T-helper 17 cell (primary cell): ENCODE measurements at places on chromosomes 5 and 9. TPM values are rescaled to one million over a fixed set of nuclear protein-coding genes. Genes with fewer than 3 reads are reported as not detected.

Gene TEX48
- not detected for total RNA-seq

DNA sequence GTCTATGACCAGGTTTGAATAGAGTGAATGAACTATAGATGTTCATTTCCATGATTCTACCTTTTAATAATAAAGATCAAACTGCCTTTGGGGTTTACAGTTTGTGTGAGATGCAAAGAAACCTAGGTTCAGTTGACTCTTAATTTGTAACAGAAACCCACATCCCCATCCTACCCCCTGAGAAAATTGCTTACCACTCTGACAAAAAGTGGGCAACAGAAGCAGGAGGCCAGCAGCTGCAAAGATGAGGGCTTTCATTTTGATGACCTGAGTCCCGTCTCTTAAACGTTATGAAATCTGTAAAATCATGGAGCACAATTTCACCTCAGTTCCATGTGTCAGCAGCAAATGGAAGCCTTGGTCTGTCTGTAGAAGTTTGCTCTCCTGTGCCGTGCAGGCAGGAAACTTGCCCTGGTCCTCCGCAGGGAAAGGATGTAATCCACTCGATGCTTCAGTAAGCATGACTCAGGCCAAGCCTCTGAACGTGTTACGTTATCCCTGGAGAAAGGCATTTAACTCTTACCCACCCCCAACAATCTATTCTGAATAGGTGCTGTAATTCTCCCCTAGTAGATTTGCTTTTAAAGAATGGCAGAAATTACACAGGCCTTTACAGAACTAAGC lies at the start of gene F2RL2:
F2RL2 (minus strand) TSS at position 431 of the 624 bp plus-strand sequence; CDS start at position 258, 173 bp downstream.
- peaks cover 12% of the 10 kb centered on the region for H3K36me3 ChIP-seq
- no peaks in the 10 kb centered on the region for H3K27me3 ChIP-seq
- no peak for DNase-seq

DNA sequence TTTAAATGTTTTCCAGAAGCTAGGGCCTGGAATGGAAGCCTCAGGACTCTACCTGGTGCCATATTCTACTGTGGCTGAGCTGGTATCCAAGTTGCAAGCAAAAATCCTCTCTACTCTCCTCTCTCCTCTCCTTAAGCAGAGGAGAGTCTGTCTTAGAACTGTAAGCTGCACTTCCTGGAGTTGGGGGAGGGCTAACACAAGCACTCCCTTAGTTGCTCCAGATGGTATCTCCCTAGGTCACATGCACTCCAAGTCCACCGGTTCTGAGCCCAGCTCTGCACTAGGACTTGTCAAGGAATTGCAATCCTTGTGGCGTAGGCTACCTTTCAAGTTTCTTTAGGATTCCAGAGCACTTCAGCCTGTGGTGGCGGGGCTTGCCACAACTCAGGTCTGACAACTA lies 513.9 kb upstream of the RGMB start:
- no peaks in the 10 kb centered on the region for H3K27me3 ChIP-seq
- no peak for DNase-seq
- no peaks in the 10 kb centered on the region for H3K4me1 ChIP-seq
- no peak overlapping the region for H3K27ac ChIP-seq
- H3K36me3 ChIP-seq: no peaks in the 10 kb centered on the region
- no peak overlapping the region for H3K4me3 ChIP-seq

Gene IL9
- not detected for total RNA-seq

DNA sequence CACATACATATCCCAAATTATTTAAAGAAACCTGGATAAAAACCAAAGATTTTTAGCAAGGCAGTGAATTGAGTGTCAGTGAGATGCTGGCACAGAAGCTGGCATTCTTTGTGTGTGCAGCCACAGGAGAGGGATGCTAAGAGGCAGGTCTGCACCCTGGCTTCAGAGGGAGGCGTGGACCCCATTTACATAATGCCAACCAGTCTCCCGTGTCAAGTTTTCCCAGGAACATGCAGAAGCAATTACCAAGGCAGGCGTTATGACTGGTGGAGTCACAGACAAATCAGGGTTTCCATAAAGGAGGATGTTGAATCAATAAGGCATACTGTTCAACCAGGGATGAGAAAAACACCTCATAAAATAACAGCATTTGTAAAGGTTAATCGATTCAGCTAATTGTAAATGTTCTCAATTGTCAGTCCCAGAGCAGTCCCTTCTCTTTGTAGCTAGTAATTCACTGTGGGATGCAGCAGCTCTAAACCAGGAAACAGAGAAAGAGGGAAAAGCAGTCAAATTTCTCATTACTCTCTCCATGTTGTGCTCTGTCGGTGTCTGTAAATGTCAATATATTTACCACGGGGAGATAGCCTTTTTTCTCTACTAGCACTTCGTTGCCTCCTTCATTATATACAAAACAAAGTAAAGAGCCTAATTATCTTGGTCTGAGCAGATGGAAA lies 452.4 kb upstream of the GRAMD2B start:
- no peaks in the 10 kb centered on the region for H3K27me3 ChIP-seq
- no peak overlapping the region for H3K4me3 ChIP-seq
- no peaks in the 10 kb centered on the region for H3K4me1 ChIP-seq
- no peak for DNase-seq

GRCh38 chr5:144882739-144883283 lies 712.1 kb downstream of the KCTD16 start:
- no peak overlapping the region for H3K27ac ChIP-seq
- H3K4me3 ChIP-seq: no peak overlapping the region
- no peak for DNase-seq
- no peaks in the 10 kb centered on the region for H3K4me1 ChIP-seq
- no peaks in the 10 kb centered on the region for H3K36me3 ChIP-seq

GRCh38 chr9:79396168-79396567 lies 175.6 kb upstream of the TLE4 start:
- H3K27ac ChIP-seq: no peak overlapping the region
- H3K27me3 ChIP-seq: peaks cover 16% of the 10 kb centered on the region
- no peak overlapping the region for H3K4me3 ChIP-seq

GRCh38 chr9:78023003-78023741 lies 8.4 kb downstream of the GNAQ start:
- no peak for DNase-seq
- H3K4me1 ChIP-seq: peaks cover 42% of the 10 kb centered on the region
- H3K4me3 ChIP-seq: no peak overlapping the region
- H3K36me3 ChIP-seq: peaks cover 2% of the 10 kb centered on the region
- H3K27ac ChIP-seq: no peak overlapping the region
- H3K27me3 ChIP-seq: no peaks in the 10 kb centered on the region

- H3K36me3 ChIP-seq: no peaks in the 10 kb centered on the region
- DNase-seq: no peak
- H3K4me1 ChIP-seq: no peaks in the 10 kb centered on the region
- no peak overlapping the region for H3K4me3 ChIP-seq
- no peaks in the 10 kb centered on the region for H3K27me3 ChIP-seq
Observed at GRCh38 chr5:123814801-123815470, 303.0 kb downstream of the CSNK1G3 start.

GRCh38 chr5:149745212-149745942 lies 15.3 kb downstream of the PPARGC1B start:
- H3K4me1 ChIP-seq: peaks cover 20% of the 10 kb centered on the region
- H3K4me3 ChIP-seq: no peak overlapping the region
- H3K27me3 ChIP-seq: no peaks in the 10 kb centered on the region

DNA sequence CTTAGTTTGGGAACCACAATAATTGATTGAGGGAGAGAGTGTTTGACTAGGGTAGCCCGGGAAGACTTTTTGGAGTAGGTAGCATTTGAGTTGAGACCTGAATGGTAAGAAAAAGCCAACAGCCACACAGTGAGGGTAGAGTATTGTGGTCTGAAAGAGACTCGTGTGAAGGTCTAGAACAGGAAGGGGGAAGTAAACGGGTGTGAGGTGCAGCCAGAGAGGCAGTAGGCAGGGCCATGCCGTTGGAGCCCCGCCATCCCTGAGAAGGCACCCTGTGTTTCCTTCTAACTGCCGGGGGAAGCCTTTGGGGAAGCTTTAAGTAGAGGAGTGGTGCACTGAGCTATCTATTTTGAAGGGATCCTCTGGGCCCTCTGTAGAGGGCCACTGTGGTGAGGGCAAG lies 3.5 kb upstream of the F2RL2 start:
- no peak overlapping the region for H3K4me3 ChIP-seq
- DNase-seq: no peak
- H3K27me3 ChIP-seq: no peaks in the 10 kb centered on the region
- peak overlapping the region; percentile 46 for H3K27ac ChIP-seq
- peaks cover 11% of the 10 kb centered on the region for H3K36me3 ChIP-seq
- H3K4me1 ChIP-seq: peaks cover 13% of the 10 kb centered on the region

Gene PCDHA10
- not detected for total RNA-seq

Gene XRCC4
- 2.9 TPM for total RNA-seq

Gene CDKN2B-AS1
- total RNA-seq: 1.6 TPM

DNA sequence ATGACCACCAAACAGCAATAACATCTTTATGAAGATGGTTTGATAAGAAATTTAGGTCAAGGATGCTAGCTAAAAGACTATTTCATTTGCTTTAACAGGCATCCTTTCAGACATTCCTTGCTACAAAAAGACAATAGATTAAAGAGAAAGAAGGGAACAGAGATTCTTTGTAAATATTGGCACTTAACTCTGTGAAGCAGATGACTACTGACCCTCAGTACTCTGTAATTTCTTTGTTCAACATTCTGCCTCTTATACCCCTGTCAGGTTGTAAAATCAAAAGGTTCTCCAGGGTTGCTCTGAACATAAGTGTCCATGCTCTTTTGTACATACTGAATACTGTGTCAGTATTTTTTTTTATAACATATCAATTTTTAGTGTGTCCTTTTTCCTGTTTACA lies 610.6 kb upstream of the GRAMD2B start:
- DNase-seq: no peak
- H3K27ac ChIP-seq: no peak overlapping the region
- no peaks in the 10 kb centered on the region for H3K4me1 ChIP-seq
- no peaks in the 10 kb centered on the region for H3K27me3 ChIP-seq

- no peaks in the 10 kb centered on the region for H3K27me3 ChIP-seq
- peaks cover 6% of the 10 kb centered on the region for H3K4me1 ChIP-seq
- peaks cover 16% of the 10 kb centered on the region for H3K36me3 ChIP-seq
- no peak overlapping the region for H3K27ac ChIP-seq
- no peak overlapping the region for H3K4me3 ChIP-seq
Observed at GRCh38 chr5:78467752-78468357, 107.4 kb downstream of the SCAMP1 start.

DNA sequence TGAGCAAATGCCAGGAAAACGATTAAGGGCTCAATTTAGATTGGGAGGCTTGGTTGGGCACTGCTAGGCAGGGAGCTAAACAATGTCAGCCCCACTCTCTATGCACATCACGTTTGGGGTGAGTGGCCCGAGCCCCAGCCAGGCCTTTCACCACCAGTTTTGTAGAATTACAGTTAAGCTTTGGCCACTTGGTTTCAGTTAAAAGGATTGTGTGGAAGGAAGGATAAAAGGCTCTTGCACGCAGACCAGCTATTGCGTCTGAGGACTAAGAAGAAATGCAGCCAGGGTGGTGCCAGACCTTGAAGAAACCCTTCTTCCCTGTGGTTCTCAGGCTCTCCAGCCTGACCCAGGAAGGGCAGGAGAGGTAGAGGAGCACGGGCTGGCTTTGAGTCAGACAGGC lies 125.3 kb upstream of the SLC44A1 start:
- DNase-seq: no peak
- no peak overlapping the region for H3K4me3 ChIP-seq
- H3K27ac ChIP-seq: no peak overlapping the region
- peaks cover 39% of the 10 kb centered on the region for H3K4me1 ChIP-seq

Gene GPR150
- 1.8 TPM for total RNA-seq

DNA sequence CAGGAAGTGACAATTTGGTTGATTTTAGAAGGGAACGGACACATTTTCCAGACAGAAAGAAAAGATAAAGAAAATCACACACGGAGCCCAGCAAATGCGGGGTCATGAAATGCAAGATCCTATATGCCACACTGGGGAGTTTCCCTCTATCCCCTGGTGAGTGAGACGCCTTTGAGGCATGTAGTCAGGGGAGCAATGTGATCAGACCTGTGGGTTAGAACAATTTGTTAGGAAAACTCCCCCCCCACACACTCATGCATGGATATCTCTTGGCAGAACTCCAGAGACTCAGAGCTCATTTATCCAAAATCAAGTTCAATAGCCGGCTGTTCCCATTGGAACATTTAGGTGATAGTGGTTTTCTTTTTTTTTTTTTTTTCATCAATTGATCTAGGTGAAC lies 71.7 kb upstream of the TRIO start:
- H3K4me1 ChIP-seq: no peaks in the 10 kb centered on the region
- peaks cover 11% of the 10 kb centered on the region for H3K27me3 ChIP-seq
- no peaks in the 10 kb centered on the region for H3K36me3 ChIP-seq
- H3K27ac ChIP-seq: no peak overlapping the region
- DNase-seq: no peak

- peaks cover 8% of the 10 kb centered on the region for H3K36me3 ChIP-seq
- H3K27me3 ChIP-seq: no peaks in the 10 kb centered on the region
- DNase-seq: no peak
- H3K4me3 ChIP-seq: no peak overlapping the region
- H3K27ac ChIP-seq: no peak overlapping the region
Observed at GRCh38 chr9:95455714-95456113, 61.1 kb downstream of the PTCH1 start.

GRCh38 chr5:54315736-54316528 lies 5.6 kb upstream of the ARL15 start:
- DNase-seq: no peak
- no peak overlapping the region for H3K27ac ChIP-seq
- peaks cover 56% of the 10 kb centered on the region for H3K27me3 ChIP-seq
- H3K4me1 ChIP-seq: peaks cover 3% of the 10 kb centered on the region

Gene PCDHB12
- total RNA-seq: not detected

GRCh38 chr9:14323083-14323971 lies 9.4 kb upstream of the NFIB start:
- H3K36me3 ChIP-seq: peaks cover 4% of the 10 kb centered on the region
- peaks cover 25% of the 10 kb centered on the region for H3K27me3 ChIP-seq

GRCh38 chr5:142836048-142836447 lies 65.9 kb downstream of the ARHGAP26 start:
- no peak for DNase-seq
- no peaks in the 10 kb centered on the region for H3K27me3 ChIP-seq
- no peak overlapping the region for H3K27ac ChIP-seq
- H3K36me3 ChIP-seq: peaks cover 3% of the 10 kb centered on the region

GRCh38 chr5:135271533-135272310 lies 127.3 kb downstream of the MACROH2A1 start:
- H3K4me3 ChIP-seq: no peak overlapping the region
- no peaks in the 10 kb centered on the region for H3K36me3 ChIP-seq
- no peak overlapping the region for H3K27ac ChIP-seq
- peaks cover 22% of the 10 kb centered on the region for H3K27me3 ChIP-seq
- DNase-seq: no peak
- peaks cover 2% of the 10 kb centered on the region for H3K4me1 ChIP-seq

Gene ORM1
- not detected for total RNA-seq

GRCh38 chr9:98654247-98654646 lies 54.5 kb downstream of the GABBR2 start:
- H3K4me3 ChIP-seq: no peak overlapping the region
- no peak for DNase-seq
- no peaks in the 10 kb centered on the region for H3K36me3 ChIP-seq
- no peak overlapping the region for H3K27ac ChIP-seq
- peaks cover 21% of the 10 kb centered on the region for H3K27me3 ChIP-seq
- H3K4me1 ChIP-seq: no peaks in the 10 kb centered on the region

GRCh38 chr9:106675780-106676179 lies 187.2 kb upstream of the ZNF462 start:
- no peaks in the 10 kb centered on the region for H3K36me3 ChIP-seq
- H3K4me3 ChIP-seq: no peak overlapping the region
- H3K27me3 ChIP-seq: no peaks in the 10 kb centered on the region
- no peak for DNase-seq
- no peaks in the 10 kb centered on the region for H3K4me1 ChIP-seq
